ENCODE measurements at places on chromosomes 3 and 15.

GRCh38 chr15:78302579-78303312 lies 3.3 kb upstream of the SKIC8 start:
- DNase-seq: no peak

DNA sequence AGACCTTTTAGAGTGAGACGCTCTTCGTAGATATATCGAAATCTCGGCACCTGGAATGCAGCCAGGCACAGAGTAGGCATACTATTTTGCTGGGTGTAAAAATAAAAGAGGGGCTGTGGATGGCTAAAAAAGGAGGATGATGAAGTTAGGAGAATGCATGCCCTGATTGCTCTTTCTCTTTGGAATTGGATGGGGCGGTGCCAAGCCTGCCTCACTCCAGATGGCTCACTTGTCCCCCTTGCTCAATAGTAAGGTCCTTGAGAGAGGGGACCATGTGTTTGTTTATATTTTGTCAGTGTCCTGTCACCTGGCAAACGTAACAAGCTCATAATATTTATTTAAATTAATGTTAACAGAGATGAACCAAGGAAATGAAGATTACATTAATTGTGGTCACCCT lies 33.0 kb downstream of the SNRK start:
- no peak for DNase-seq

GRCh38 chr15:82298520-82298919 lies 35.9 kb downstream of the SAXO2 start:
- no peak for DNase-seq

DNA sequence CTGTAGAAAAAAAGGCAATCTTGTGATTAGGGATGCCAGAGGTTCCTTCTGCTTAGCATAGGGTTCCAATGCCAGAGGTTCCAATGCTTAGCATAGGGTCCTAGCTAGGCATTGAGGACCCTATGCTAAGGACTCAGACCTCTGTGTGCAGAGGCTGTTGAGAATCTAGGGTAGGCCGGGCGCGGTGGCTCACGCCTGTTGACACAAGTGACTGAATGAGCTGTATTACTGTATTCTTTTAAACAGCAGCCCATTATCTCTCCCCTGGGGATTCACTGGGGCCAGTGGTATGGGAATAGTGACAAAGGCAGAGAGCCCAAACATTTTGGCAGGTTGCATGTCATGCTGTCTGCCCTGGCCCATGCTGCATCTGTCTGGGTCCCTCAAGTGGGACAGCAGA lies 16.2 kb downstream of the PAK6 start:
- DNase-seq: no peak

GRCh38 chr3:97883736-97884135 lies 61.9 kb downstream of the CRYBG3 start:
- DNase-seq: no peak

- DNase-seq: no peak
Measured at GRCh38 chr3:110178965-110179364, 841.6 kb upstream of the DPPA4 start.

DNA sequence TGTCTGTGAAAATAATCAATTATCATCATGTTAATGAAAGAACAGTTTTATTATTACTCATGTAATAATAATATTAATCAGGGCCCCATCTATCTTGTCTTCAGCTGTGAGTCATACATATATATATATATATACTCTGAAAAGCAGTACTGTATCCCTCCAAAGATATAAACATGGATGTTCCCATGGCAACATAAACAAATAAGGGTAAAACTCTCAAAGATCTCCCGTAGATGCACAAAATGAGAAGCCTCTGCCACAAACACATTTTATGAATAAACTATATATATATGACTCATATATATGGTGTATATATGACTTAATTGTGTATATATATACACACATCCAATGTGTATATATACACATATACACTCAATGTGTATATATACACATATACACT lies 163.8 kb upstream of the ARHGEF26 start:
- DNase-seq: no peak

DNA sequence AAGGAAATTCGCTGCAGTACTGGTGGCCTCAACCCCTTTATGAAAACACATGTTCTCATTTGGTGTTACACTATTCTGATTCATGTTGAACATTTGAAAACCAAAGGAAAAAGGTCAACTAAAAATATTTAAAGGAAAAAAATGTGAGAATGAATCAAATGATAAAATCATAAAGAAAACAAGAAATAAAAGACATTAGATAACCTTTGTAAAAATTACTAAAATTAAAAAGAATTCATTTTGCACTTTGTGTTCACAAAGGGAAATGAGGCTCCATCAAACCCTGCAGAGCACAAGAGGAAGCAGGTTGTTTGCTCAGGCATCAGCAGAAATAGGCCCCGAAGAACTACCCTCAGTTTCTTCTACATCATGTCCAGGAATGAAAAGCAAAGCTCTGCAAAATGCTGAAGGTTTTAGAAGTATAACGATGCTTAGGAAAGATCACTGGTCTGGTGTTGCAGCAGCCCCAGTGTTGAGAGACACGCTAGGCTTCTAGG lies 41.2 kb downstream of the MAP4 start:
- no peak for DNase-seq

- DNase-seq: peak; percentile 58
Measured at GRCh38 chr15:72229076-72229946, 1.7 kb downstream of the PKM start.

DNA sequence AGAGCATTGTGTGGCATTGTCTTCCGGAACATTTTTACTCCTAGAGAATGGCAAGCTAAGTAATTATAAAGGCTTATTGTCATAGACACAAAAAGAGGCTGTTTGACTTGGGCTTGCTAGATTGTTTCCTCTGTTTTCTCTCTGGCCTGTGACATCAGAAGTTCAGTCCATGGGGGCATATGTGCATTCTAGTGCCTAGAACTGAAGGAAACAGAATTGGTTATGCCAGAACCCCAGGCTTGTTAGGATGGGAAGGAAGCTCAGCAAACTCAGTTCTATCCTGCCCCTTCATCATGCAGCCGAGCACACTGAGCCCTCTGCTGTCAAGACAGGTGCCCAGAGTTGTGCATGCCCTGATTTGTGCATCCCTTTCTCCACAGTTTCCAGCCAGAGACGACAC lies 131.3 kb downstream of the PDE8A start:
- no peak for DNase-seq

GRCh38 chr15:88282614-88283013 lies 26.1 kb upstream of the NTRK3 start:
- DNase-seq: no peak

- DNase-seq: no peak
Measured at GRCh38 chr3:713006-713621, 379.7 kb upstream of the CNTN6 start.

- DNase-seq: no peak
Measured at GRCh38 chr15:40985541-40986330, 32.5 kb downstream of the CHAC1 start.

- no peak for DNase-seq
Measured at GRCh38 chr15:74403991-74404563, 29.7 kb downstream of the SEMA7A start.

Data from NCI-H1417 (cell line).